ENCODE measurements at places on chromosomes 4 and X. TPM values are rescaled to one million over a fixed set of nuclear protein-coding genes. Genes with fewer than 3 reads are reported as not detected.

GRCh38 chr4:35342833-35343232 is 901.5 kb downstream of the ARAP2 start:
- no peak for DNase-seq

DNA sequence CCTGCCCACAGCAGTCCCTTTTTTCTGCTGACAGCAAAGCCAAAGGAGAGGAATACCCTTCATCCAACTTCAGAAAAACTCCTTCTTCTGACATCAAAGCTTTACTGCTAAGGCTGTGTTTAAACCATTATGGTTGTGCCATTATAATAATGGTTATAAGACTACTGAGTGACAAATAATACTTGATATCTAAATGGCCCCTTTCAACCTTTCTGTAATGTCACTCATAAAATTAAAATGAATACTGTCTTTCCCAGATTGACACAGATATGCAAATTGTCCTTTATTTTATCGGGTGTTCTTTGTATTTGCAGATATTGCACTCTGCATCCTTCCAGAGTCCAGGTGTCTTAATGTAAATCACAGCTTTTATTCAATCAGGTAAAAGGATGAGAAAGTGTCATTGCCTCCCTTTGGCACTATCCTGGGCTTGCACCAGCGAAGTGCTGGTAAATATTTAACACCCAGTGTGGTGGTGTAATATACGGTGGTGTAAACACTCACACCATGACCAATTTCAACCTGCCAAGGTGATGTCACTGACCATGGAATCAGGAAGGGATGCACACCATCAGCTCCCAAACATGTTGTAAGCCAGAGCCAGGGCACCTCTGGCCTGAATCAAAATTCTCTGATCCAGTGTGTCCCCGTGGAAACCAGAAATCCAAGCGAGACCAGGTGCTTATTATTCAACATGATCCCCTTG is 139.4 kb upstream of the TENM3 start:
- DNase-seq: no peak

- no peak for DNase-seq
Observed at GRCh38 chr4:150056569-150056968, 21.7 kb upstream of the DCLK2 start.

GRCh38 chrX:47817421-47817820 is 19.3 kb upstream of the ZNF81 start:
- no peak for DNase-seq

- peak; percentile 82 for DNase-seq
Observed at GRCh38 chr4:150078041-150078578, at the start of gene DCLK2. Gene DCLK2, plus strand, starts transcription at chr4:150078445. Its CDS starts 583 bp downstream, at chr4:150079028.

DNA sequence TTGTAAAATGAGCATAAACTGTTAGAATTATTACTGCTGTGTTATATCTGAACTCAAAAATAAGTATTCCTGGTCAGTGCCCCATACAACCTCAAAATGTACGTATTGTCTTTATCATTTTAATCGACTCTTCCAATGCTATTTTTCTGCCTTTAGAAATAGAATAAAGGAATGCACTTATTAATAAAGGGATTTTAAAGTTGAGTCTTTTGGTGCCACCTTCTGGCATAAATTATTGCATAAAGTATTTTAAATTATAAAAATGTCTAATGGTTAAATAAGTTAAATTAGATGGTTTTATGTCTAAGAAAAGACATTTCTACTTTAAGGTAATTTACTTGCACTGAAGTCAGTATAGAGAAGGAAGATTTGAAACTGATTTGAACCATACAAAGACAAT is 424.0 kb upstream of the NDST4 start:
- no peak for DNase-seq

DNA sequence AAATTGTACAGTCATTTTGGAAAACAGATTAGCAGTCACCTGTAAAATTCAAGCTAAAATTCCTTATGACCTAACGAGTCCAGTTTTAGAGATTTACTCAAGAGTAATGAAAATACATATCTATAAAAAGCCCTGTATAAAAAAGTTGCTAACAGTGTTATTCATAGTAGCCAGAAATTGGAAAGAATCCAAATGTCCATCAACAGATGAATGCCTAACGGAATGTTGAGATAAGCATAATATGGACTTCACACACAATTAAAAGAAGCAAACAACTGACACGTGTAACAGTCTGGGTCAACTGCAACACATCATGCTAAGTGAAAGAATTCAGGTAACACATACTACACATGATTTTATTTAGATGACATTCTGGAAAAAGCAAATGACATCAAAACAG is 584.8 kb upstream of the AGA start:
- no peak for DNase-seq

DNA sequence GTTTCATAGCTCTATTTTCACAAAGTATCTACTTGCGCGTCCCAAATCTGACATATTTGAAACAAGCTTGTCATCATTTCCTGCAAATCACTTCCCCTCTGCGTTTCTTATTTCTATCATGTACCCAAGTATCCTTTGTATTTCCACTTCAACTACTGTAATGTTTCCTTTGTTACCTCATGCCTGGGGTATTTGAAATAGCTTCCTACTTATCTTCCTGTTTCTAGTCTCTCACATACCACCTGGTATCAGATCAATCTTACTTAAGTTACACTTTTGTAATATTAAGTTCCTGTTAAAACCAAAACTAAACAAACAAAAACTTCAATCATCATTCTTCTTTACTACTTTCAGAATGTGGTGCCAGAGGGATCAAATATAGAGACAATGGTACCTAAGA is 93.6 kb upstream of the SMAD1 start:
- no peak for DNase-seq

GRCh38 chrX:139187738-139188137 is 342.8 kb upstream of the F9 start:
- DNase-seq: no peak

- DNase-seq: no peak
Observed at GRCh38 chr4:123838474-123838873, 441.9 kb downstream of the SPRY1 start.

- DNase-seq: no peak
Observed at GRCh38 chrX:45623266-45623665, 422.6 kb upstream of the DIPK2B start.

DNA sequence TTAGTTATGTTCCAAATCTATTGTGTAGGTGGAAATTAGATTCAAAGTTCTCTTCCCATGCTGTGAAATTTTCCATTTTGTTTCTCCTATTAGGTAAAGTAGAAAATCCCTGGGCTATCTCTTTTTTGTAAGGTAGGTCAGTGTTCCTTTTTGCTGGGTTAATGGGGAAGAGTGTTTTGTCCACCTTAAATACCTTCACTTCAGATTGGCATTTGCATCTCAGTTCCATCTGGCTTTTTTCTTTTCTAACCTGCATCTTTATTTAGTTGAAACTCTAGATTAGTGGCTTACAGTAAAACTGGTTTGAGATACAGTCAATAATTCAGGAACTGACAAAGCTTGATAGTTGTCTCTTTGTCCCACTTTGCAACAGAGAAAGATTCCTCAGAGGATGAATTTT is 1115.8 kb downstream of the PDHA2 start:
- no peak for DNase-seq

DNA sequence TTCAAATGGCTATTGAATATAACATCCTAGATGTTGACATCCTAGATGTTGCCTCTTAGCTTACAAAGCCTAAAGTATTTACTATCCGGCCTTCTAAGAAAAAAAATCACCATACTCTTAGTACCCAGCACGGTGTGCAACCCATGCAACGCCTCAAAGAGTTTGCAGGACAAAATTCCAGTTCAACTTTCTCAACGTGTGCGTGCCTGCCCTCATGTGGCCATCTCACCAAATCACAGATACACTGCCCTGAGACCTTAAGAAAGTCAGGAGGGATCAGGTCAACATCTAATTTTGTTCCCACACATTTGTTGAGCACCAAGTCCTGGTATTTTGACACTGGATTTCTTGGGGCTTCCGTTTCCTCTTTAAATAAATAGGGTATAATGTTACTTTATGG is 68.3 kb downstream of the CRMP1 start:
- no peak for DNase-seq

- DNase-seq: no peak
Observed at GRCh38 chrX:125378770-125379169, 59.1 kb downstream of the TEX13C start.

GRCh38 chrX:17525762-17526555 is 151.0 kb downstream of the NHS start:
- DNase-seq: no peak

- DNase-seq: no peak
Observed at GRCh38 chr4:171203425-171203824, 609.8 kb upstream of the GALNTL6 start.

DNA sequence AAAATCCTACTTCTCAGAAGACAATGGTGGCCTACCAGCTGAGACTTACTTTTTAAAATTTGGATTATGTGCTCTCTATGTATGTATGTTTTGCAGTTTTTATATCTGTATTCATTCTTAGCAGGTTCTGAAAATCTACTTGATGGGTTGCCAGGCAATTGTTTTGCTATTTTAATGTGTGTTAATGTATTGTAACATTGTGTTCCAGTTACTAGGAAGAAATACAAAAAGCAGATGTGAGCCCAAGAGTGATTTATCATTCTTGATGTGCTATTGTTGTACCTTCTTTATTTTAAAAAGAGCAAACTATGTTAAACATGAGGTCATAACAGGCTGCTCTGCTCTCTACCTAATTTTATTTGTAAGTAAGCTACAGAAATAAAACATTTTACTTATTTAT is 81.9 kb downstream of the REPS2 start:
- DNase-seq: no peak

DNA sequence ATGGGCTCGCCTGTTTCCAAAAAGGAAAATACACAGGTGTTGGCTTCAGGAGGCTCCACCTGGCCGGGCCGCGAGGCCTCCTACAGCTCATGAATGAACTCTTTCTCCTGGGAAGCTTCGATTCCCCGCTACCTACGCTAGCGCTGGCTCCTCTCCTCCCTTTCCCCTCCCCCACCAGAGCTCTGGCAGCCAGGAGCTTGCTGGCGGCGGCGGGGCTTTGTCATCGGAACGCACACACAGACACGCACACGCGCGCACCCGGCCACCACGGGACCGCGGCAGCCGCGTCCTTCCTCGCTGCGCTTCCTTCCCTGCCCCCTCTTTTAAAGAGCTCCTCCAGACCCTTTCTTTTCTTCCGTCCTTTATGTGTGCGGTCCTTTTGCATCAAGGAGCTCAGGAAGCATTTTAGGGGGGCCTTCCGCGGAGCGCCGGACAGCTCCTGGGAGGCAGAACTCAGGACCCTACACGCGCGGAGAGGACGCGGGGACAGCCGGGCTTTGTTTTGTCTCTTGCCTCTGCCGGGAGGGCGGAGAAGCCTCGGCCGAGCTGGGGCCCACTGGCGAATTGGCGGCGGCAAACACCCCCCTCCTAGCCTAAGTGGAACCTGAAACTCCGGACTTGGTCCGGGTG is 70.2 kb upstream of the BCOR start:
- DNase-seq: no peak

GRCh38 chr4:22688236-22688635 is 4.5 kb upstream of the GBA3 start:
- DNase-seq: no peak

DNA sequence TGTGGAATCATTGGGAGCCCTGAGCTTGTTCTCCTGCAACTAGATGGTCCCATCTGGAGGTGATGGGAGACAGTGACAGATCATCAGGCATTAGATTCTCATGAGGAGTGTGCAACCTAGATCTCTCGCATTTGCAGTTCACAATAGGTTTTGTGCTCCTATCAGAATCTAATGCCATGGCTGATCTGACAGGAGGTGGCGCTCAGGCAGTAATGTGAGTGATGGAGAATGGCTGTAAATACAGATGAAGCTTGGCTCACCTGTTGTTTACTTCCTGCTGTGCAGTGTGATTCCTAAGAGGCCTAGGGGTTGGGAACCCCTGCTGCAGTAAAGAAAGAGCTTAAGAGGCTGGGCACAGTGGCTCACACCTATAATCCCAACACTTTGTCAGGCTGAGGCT is 42.2 kb upstream of the PUDP start:
- DNase-seq: no peak

GRCh38 chrX:118349188-118349587 is 3.3 kb downstream of the WDR44 start:
- no peak for DNase-seq

GRCh38 chr4:74473155-74473811 is 28.3 kb downstream of the AREG start:
- DNase-seq: no peak

WNK3 gene
- 1.7 TPM for total RNA-seq

CORIN gene
- 6.3 TPM for total RNA-seq

MTMR8 gene
- 2.5 TPM for total RNA-seq

ATP2B3 gene
- not detected for total RNA-seq

CSTF2 gene
- total RNA-seq: 17.6 TPM

MAGEA10 gene
- not detected for total RNA-seq

TEC gene
- total RNA-seq: 4.5 TPM

KCND1 gene
- 2.3 TPM for total RNA-seq

NLGN4X gene
- total RNA-seq: 0.45 TPM

VCX3B gene
- not detected for total RNA-seq

CLCN4 gene
- total RNA-seq: 7.8 TPM

GPR101 gene
- not detected for total RNA-seq

All from left lung (tissue), 14 donors.